ENCODE measurements at places on chromosomes 11 and 22.

GRCh38 chr11:124656774-124657630, 16.5 kb downstream of the SIAE start:
- DNase-seq, result no peak

DNA sequence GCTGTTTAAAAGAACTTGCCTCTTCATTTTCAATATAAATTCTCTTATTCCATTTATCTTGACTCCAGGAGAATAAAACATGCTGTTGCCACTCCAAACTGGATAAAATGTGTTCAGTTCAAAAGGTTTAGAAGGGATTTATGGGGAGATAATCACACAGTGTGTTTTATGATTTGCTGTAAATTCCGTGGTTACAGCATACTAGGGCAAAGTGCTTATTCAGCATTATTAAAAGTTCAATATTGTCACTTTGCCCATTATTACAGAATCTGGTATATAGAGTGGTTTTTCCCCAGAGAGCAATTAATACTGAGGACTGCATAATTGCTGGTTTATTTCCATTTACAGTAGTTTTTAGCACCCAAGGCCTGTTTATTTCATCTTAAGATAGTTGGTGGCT, 780.9 kb upstream of the RAG2 start:
- DNase-seq, result no peak

DNA sequence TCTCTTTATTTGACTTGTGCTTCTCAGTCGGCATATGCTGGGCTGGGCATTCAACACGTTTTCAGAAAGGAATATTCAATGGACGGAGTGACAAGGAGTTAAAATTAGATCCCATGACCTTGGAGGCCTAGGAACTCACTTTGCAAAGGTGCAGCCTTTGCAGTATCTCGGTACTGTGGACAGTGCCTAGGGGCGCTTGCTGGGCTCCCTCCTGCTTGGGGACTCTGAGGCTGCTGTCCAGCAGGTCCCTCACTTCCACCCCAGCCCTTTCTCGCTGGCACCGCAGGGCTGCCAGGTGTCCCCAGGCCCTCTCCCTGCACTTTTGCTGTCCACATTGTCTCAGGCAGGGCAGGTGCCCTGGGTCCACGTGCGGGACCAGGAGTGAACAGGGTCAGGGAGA, 255.5 kb upstream of the B3GAT1 start:
- no peak for DNase-seq

DNA sequence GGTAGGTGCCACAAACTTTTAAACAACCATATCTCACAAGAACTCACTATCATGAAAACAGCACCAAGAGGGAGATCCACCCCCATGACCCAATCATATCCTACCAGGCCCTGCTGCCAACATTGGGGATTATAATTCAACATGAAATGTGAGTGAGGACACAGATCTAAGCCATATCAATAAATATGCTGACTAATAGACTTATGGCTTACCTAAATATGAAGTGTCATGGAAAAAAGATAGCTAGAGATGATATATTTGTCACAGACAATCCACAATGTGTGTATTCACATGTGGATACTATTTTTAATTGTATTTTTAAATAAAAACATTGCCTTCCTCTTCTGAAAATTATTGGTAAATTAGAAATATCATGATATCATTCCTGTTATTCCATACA, 38.2 kb upstream of the RAB38 start:
- no peak for DNase-seq

DNA sequence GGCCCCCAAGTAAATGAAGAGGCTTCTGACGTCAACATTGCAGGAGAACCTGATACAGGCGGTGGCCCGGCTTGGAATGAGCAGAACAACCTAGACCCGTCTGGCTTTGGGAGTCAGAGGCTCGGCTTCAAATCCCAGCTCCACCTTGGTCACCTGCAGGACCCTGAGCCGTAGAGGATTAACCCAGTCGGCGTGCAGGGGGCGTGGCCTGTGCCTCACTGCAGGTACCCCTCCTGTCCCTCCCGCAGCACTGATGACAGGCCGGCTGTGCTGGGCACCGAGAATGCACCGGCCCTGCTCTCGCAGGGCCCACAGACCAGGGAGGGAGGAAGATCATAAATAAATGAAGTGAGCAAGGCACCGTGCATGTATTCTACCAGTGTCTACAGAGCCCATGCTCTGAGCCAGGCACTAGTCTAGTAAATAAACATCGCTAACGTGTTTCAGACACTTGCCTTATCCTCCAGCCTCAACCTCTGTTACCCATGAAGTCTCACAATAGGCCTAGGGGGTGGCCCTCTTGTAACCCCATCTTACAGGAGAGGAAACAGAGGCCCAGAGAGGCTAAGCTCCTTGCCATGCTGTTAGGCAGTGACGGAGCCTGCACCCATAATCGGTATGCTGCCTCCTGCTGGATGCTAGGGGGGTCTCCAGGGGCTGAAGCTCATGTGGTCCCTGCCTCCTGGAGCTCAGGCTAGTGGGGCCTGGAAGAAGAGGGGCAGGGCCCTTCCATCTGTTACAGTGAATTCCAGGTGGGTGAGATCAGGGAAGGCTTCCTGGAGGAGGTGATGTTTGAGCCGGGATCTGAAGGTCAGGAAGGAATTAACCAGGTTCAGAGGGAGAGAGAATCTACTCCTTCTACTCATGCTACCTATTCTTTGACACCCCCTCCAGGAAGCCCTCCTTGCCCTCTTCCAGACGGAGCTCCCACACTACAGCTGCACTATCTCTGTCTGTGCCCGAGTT, 53.4 kb downstream of the RTL6 start:
- DNase-seq, result no peak

DNA sequence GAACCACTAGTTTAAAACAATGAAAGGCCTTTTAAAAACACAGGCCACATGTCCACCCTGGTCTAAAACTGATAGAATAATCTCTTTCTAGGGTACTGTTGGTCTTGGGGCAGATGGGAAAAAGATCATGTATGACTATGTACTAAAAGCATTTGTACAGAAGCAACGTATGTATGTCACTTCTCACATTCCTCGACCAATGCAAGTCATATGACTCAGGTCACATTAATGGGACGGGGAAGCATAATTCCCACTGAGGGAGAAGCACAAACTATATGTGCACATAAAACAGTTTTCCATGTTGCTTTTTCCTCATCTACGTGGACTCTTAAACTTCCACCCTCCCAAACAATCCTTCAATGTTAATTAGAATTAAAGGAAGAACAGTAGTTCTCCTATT, 32.2 kb upstream of the GAB2 start:
- no peak for DNase-seq

Data from kidney capillary endothelial cell (primary cell).